Activated CD4-positive, alpha-beta T cell treated with anti-CD3 and anti-CD28 coated beads, Interleukin-10, Interleukin-2, amounts not matched to agents 100 ng/mL and 50 ng/mL, durations not matched to agents 16 hours and 8 hours (primary cell): ENCODE measurements at places on chromosomes 6 and 20.
A peak's percentile ranks its signal among the peaks of the same experiment; 100 is the strongest.

DNA sequence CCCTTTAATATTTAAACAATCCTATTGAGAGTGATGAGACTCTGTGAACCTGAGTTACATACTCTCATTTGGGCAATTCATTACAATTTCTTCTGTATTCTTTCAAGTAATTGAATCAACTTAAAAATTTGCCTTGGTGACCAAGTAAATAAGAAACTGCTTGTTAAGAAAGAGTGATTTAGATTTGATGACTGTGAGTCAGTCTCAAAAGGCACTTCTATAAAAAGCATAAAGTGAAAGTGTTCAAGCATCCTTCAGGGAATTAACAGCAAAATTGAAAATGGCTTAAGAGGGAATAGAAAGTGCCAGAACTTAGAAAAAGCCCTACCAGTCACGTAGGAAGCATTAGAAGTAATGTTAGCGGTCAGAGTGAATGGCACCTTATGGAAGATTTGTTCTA is 654.7 kb downstream of the EPM2A start:
- DNase-seq, result no peak

GRCh38 chr6:43308101-43308989 is at the start of gene CRIP3:
Gene CRIP3, minus strand, starts transcription at chr6:43308826. Its CDS starts 34 bp downstream, at chr6:43308792.
- peak; percentile 52 for DNase-seq

DNA sequence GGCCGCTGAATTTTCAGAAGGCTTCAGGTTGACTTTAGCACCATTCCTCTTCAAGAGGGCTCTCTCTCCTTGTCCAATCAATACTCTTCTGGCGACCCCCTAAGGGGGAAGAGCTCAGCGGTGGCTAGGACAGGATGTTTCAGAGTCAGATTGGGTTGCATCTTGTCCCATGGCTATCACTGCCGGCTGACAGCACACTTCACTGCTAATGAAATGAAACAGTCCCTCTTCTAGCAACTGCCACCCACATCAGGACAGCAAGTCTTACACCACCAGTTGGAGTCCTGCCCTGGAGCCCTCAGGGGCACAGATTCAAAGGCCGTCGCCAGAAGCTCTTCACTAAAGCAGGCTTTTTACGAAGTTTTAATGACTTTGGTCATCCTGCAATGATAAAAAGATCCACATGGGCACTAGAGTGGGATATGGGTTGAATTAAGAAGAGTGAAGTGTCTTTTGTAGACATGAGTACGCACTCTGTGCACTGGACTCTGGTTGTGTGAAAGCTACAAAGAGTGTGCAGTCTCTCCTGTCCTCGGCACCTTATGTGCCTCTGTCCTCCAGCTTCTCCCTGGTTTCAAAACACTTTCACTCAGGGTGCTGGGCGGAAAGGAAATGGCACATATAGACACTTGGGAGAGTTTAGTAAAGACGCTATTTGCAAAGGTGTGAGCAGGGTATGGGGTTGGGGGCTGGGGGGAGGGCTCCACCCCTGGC is 66.1 kb upstream of the SLC22A16 start:
- no peak for DNase-seq

GRCh38 chr6:106729841-106730240 is 100.5 kb downstream of the QRSL1 start:
- no peak for DNase-seq

GRCh38 chr20:1975291-1975690 is 18.6 kb downstream of the PDYN start:
- no peak for DNase-seq

DNA sequence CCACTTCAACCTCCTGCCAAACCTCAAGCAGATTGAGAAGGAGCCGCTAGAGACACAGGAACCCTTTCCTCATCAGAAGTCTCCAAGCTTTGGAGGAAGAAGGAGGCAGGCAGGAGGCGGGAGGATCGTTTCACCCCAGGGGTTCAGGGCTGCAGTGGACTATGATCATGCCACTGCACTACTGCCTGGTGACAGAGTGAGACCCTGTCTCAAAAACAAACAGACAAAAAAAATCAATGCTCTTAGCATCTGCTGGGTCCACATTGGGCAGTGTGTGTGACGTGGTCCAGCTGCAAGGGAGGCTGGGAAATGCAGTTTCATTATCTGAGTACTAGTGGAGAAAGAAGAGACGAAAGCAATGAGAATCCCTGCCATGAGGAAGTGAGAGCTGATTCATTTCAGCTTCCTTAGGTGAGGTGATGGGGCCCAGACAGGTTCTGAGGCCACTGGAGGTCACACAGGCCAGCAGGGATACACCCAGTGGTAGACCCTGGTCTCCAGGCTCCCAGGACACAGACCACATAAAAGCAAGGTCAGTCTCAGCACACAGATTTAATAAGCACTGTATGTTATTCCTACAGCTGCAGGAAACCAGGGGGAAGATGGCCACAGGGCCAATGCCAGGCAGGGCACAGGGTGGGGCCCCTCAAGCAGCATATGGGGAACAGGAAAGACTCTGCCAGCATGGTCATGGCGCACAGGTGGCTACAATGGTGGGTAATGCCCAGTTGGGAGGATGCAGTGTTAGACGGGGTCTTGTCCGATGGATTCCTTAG is 4.3 kb downstream of the GFRA4 start:
- peak; percentile 81 for DNase-seq

DNA sequence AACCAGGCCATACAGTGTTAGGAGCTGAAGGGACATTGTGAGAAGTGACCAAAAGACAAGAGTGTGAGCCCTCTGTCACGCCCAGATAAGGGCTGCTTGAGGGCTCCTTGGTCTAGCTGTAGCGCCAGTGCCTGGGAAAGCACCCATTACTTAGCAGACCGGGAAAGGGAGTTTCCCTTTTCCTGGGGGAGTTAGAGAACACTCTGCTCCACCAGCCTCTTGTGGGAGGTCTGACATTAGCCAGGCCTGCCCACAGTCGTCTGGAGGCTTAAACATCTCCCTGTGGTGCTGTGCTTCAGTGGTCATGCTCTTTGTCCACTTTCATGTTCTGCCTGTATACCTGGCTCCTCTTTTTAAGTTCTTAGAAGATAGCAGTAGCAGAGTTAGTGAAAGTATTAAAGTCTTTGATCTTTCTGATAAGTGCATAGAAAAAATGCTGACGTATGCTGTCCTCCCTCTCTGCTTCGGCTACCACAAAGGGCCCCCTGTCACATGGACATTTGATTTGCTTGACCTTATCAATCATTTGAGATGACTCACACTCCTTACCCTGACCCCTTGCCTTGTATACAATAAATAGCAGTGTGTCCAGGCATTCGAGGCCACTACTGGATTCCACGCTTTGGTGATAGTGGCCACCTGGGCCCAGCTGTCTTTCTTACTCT is 201.5 kb upstream of the ECI2 start:
- no peak for DNase-seq

- peak; percentile 14 for DNase-seq
Observed at GRCh38 chr6:96153775-96154174, 138.0 kb downstream of the FUT9 start.

DNA sequence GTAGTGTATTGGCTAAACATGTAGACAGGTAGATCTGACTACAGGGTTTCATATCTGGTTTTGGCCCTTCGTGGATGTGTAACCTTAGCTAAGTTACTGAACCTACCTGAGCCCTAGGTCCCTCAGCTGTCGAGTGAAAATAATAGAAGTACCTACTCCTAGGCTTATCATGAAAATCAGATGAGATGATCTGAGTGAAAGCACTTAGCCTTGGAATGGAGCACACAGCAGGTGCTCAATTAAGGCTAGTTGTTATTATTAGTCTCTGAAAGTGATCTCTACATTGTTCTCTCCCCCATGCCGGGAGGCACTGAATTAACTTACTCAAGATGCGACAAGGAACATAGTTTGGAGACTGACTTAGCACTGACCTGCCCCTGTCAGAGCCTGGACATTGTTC is 174.7 kb upstream of the ZNF217 start:
- DNase-seq, result no peak

GRCh38 chr20:23145281-23145700 is 59.2 kb upstream of the CD93 start:
- DNase-seq, result no peak

- DNase-seq, result peak; percentile 53
Observed at GRCh38 chr20:59782986-59783640, 150.3 kb downstream of the SYCP2 start.

- DNase-seq, result no peak
Observed at GRCh38 chr6:105739764-105740163, 336.9 kb upstream of the PREP start.

- peak; percentile 79 for DNase-seq
Observed at GRCh38 chr6:42367353-42368011, 84.2 kb downstream of the TRERF1 start.

DNA sequence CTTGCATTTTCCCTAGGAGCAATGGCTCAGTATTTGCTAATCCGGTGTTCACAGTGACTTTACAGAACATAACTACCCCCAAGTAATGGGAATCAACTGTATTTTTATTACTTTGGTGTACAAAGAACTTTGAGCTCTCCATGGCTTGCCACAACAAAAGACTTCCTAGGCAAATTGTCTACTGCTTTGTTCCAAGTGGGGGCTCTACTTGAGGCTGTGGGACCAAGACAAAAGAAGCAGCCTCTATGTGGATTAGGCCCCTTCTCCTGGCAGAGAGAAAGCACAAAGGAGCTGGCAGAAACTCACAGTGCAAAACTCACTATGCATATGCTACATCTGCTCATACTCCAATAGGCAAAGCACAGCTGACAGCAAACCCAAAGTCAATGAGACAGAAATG is 853 bp downstream of the WFDC8 start:
- DNase-seq, result no peak

DNA sequence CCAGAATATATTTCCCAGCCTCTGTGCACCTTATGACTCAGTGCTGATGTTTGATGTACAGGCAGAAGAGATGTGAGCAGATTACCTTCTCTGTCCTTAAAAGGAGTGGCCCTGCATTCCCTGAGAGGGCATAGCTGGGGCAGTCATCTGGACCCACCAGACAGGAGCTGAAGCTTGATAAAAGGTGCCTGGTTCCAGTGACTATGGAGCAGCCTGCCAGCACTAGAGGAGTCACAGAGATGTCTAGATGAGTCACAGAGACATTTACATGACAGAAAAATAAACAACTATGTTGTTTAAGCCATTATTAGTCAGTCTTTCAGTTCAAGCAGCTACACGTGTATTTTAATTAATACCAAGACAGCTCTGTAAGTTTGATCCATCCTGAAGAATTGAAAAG is 237.1 kb upstream of the MOCS1 start:
- DNase-seq, result no peak

DNA sequence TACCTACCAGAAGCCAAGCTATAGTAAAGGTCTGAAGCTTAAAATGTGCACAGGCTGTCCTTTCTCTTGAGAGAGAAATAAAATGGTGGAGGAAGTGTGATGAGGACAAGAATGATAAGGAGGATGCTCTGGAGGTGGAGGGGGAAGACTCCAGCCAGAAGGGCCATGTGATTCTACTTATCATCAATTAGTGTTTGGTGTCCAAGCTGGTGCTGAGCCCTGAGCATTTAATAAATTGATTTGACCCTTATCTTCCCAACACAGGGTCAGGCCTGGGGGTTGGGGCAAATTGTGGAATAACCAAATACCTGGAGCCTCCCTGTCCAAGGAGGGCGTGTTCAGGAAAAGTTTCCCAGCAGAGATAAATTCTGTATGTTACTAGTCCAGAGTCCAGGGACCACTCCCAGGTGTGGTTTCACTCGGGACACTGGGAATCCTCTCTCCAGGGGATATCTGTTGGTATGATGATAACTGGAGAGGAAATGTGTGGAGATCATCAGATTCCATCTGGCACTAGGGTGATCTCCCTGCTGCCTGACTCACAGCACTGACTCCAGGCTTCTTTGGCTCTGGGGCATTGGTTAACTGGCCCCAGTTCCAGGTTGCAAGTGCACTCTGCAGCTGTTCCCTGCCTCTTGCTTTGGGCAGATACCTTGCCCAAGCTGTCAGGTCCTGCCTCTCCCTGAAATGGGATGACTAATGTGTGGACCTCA is 3.8 kb upstream of the MYBL2 start:
- no peak for DNase-seq

GRCh38 chr6:16003197-16003491 is 125.7 kb upstream of the MYLIP start:
- no peak for DNase-seq
